ENCODE measurements at places on chromosomes 6 and 20. TPM values are rescaled to one million over a fixed set of nuclear protein-coding genes. Genes with fewer than 3 reads are reported as not detected.

DNA sequence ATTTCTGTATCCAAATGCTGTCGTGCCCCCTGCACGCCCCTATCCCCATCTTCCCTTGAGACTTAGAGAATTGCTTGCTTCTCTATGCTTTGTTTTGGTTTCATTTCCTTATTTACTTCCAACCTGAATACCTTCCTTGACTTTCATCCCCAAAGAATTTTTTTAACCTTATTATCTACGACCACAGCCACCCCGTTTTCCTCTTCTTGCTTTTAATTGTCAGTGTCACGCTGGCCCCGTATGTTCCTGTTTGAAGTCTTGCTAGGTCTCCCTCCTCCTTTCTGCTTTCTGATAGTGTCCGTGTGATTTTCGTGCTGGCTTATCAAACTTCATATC lies 40.1 kb downstream of the RNF217 start:
- no peaks in the 10 kb centered on the region for H3K27me3 ChIP-seq
- no peaks in the 10 kb centered on the region for H3K36me3 ChIP-seq
- H3K4me3 ChIP-seq = no peak overlapping the region

DNA sequence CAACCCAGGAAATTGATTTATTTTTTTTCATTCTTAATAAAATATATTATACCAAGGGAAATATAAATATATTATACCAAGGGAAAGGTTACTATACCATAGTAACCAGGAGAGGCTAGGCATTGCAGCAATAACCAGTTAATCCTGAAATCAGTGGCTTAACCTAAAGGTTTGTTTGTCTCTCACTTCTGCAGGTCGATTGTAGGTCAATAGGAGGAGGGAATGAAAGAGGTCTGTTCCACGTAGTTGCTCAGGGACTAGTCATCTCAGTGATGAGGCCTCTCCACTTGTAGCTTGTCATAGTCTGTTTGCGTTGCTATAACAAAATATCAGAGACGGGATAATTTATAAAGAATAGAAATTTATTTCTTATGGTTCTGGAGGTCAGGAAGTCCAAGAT lies 168.0 kb downstream of the GJA1 start:
- no peak overlapping the region for H3K27ac ChIP-seq
- DNase-seq = no peak
- no peaks in the 10 kb centered on the region for H3K4me1 ChIP-seq
- no peaks in the 10 kb centered on the region for H3K27me3 ChIP-seq
- no peaks in the 10 kb centered on the region for H3K36me3 ChIP-seq
- no peak overlapping the region for H3K4me3 ChIP-seq

GRCh38 chr20:23092384-23092756 lies 6.2 kb upstream of the CD93 start:
- H3K4me1 ChIP-seq = peaks cover 9% of the 10 kb centered on the region
- DNase-seq = no peak
- H3K36me3 ChIP-seq = no peaks in the 10 kb centered on the region
- H3K27ac ChIP-seq = no peak overlapping the region
- no peak overlapping the region for H3K4me3 ChIP-seq

DNA sequence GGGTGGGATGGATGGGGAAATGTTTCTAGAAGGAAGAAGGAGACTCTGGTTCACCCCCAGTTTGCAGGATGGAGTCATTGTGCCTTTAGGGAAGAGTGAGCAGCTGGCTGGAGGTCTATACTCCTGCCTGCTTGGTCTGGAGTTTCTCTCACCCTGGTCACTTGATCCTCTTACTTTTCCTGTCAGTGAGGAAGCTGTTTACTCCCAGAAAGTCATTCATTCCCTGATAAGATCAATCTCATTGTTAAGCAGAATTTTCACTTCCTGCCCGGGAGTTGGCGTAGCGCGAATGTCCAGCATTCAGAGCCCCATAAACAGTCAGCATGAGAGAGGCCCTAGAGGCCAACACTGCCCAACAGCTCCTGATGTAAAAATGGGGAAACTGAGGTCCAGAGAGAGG lies 70.4 kb upstream of the SIRPA start:
- no peak for DNase-seq
- no peaks in the 10 kb centered on the region for H3K27me3 ChIP-seq
- no peak overlapping the region for H3K4me3 ChIP-seq
- H3K4me1 ChIP-seq = no peaks in the 10 kb centered on the region
- no peaks in the 10 kb centered on the region for H3K36me3 ChIP-seq

- H3K27ac ChIP-seq = no peak overlapping the region
- H3K36me3 ChIP-seq = no peaks in the 10 kb centered on the region
- no peaks in the 10 kb centered on the region for H3K27me3 ChIP-seq
- DNase-seq = no peak
- no peaks in the 10 kb centered on the region for H3K4me1 ChIP-seq
These were observed 442.7 kb upstream of the HSF2 start for GRCh38 chr6:121956782-121957181.

DNA sequence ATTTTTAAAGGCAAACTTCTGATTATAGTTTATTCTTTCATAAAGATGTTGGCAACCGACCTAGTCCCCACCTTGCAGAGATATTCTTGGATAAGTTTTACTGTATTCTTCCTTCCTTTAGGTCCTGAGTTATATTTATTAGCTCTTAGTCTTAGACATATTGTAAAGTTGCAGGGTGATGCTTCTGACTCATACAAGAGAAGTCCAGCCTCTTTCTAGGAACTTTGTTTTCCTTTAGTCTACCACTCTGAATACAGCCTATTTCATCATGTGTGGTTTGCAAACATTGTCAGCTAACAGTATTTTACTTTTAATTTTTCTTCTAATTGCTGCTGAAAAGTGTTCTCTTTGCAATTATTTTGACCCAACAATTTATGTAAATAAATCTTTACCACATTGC lies 686.7 kb downstream of the COL12A1 start:
- no peaks in the 10 kb centered on the region for H3K36me3 ChIP-seq
- no peak overlapping the region for H3K4me3 ChIP-seq
- no peaks in the 10 kb centered on the region for H3K4me1 ChIP-seq
- H3K27ac ChIP-seq = no peak overlapping the region
- H3K27me3 ChIP-seq = no peaks in the 10 kb centered on the region

DNA sequence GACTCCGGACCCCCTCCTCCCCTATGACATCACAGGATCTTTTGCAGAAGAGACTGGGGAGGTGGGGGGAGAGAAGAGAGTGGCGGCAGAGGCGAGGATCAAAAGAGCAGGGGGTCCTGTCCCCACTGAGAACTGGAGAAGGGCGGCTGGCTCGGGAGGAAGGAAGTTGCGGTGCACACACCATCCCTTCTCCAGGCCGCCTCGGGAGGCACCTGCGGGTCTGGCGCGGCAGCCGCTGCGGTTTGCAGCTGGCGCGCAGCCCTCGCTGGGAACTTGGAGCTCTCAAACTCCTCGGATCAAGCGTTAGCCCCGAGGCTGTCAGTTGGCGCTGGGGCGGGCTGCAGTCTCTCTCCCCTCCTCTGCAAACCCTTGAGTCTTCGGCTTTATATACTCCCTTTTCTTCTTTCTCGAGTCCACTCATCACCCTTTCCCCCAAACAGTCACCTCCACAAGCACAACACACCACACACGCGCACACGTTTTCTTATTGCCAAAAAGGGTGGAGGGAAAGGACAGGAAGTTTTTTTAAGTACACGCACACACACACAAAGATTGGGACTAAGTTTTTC lies 180.7 kb downstream of the TBXT start:
- peak; percentile 66 for DNase-seq
- no peaks in the 10 kb centered on the region for H3K36me3 ChIP-seq
- H3K4me1 ChIP-seq = peaks cover 7% of the 10 kb centered on the region
- peak overlapping the region; percentile 67 for H3K4me3 ChIP-seq
- H3K27ac ChIP-seq = peak overlapping the region; percentile 70

DNA sequence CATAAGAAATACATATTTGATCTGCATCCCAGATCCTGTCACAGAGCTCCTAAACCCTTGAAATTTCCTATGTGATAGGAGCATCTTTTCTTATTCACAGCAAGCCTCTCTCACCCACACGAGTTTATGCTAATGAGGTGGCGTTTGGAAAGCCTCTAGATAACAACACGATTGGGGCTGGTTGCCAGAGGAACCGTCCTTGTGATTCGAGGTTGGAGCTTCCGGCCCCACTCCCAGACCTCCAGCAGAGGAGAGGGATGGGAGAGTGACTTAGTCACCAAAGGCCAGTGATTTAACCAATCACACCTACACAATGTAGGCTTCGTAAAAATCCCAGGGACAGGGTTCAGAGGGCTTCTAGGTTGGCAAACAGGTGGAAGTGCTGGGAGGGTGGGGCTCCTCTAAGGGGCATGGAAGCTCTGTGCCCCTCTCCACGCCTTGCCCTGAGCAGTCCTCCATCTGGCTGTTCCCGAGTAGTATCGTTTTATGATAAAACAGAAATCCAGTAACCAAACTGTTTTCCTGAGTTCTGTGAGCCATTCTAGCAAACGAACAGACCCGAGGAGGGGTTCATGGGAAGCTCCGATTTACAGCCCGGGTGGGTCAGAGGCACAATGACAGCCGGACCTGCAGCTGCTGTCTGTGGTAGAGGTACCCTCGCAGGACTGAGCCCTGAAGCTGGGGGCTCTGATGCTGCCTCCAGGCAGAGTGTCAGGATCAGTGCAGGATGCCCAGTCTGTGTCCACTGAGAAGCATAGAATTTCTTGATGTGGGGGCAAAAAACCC lies 238.1 kb upstream of the ARID1B start:
- H3K4me1 ChIP-seq = peaks cover 1% of the 10 kb centered on the region
- no peaks in the 10 kb centered on the region for H3K36me3 ChIP-seq
- DNase-seq = no peak

MBOAT1 gene
- 12.7 TPM for total RNA-seq

MPIG6B gene
- not detected for total RNA-seq

KHDC1L gene
- not detected for total RNA-seq

Data from ovary (tissue), 10 donors.